ENCODE measurements at places on chromosomes 1 and 21.

DNA sequence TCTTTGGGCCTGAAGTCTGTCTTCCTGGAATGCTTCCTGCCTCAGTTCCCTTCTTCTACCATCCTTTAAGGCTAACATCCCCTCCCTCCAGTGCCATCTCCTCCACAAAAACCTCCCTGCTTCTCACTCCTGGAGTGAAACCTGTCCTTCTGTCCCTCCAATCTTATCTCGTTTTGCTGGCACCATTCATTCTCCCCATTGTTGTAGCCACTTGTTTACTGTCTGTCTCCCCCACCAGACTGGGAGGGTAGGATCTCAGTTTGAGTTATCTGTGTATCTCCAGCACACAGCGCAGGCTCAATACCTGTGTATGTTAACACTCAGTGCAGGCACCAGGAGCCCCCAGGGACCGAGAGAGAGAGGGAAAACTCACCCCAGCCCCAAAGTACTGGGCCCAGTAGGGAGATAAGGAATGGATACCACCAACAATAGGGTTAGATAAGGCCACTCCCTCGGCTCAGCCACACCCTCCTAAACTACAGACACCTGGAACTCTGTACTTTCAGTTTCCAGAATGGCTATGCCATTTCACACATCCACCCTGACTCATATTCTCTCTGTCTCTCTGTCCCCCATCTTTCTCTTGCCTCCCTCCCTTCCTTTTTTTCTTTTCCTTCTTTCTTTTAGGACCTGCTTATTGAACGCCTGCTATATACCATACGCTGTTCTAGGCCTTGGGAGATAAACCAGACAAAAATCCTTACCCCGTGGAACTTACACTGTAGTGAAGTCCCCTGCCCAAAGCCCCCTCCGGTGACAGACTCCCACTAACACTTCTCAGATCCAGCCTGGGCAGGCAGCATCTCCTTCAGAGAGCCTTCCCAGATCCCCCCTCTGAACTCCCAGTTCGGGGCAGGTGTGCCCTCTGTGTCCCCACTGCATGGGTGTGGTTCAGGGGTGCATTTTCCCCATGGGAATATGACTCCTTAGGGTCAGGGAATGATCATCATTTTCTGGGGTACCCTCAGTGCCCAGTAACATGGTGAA, 3.3 kb upstream of the SSBP3 start:
- no peak for ATAC-seq

GRCh38 chr1:42576935-42577334, 81.3 kb upstream of the PPIH start:
- ATAC-seq, result no peak

GRCh38 chr1:179883040-179883744, 1.1 kb downstream of the TOR1AIP1 start:
- ATAC-seq, result no peak

DNA sequence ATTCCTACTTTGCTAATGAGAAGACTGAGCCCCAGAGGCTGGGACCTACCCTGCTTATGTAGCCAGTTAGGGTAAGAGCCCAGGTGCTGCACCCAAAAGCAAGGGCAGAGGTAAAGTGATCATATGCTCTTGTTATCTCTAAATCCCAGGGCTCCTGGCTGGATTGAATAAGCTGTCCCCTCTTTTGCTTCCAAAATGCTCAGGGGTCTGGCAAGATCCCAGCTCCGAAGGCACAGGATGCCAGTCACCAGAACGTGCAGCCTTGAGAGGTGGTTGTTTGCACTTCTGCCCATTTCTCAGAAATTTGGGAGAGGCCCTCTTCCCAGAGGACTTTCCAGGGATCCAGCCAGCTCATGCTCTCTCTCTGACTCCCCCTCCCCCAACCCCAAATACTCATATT, 142.4 kb upstream of the TMEM51 start:
- ATAC-seq, result no peak

DNA sequence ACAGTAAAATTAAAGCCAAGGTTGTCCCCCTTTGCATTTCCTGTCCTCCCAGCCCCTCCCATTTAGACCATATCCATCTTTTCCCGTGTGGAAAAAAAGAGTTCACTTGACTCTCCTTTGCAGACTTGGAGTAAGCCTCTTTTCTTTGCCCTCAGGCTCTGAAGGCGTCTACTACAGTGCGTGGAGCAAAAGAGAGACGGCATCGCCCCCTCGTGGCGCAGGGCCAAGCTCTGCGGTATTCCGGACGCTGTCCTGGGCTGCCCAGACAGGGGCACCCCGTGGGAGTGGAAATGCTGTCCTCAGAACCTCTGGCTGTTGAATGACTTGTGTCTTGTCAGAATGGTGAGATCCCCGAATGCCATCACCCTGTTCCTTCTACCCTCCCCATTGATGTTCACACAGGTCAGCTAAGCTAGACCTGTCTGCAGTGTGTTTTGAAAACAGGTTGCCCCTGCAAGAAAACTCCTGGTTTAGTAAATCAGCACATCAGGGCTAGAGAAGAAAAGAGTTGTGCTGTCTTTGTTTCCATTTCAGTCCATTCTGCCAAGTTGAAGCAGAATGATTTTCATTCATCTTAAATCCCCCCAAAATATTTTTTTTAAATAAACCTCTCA, 12.3 kb upstream of the GJA8 start:
- ATAC-seq, result peak; percentile 92

- peak; percentile 28 for ATAC-seq
These were observed 25.4 kb upstream of the S100A7 start for GRCh38 chr1:153485863-153486262.

- ATAC-seq, result no peak
These were observed 14.6 kb upstream of the GBP4 start for GRCh38 chr1:89213347-89213746.

GRCh38 chr1:38783640-38784229, 75.8 kb downstream of the RRAGC start:
- ATAC-seq, result no peak

DNA sequence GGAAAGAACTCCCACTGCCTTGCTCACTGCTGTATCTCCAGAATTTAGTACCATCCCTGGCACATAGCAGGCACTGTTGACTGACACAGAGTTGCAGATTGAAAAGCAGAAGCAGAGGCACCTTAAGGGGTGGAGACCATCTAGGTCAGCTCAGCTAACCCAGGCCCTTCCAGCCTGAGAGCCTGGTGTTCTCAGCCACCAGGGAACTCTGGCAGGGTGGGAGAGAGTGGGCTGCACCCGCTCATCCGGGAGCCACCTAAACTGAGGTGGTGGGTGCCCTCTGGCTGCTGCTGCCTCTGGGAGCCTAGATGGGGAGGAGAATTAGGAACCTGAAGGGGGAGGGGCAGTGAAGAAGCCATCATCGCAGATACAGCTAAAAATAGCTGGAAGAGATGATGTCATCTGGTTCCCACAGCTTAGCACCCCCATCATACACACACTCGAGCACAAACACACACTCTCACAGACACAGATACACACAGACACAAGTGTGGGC, 1.5 kb upstream of the TSPAN1 start:
- peak; percentile 22 for ATAC-seq

DNA sequence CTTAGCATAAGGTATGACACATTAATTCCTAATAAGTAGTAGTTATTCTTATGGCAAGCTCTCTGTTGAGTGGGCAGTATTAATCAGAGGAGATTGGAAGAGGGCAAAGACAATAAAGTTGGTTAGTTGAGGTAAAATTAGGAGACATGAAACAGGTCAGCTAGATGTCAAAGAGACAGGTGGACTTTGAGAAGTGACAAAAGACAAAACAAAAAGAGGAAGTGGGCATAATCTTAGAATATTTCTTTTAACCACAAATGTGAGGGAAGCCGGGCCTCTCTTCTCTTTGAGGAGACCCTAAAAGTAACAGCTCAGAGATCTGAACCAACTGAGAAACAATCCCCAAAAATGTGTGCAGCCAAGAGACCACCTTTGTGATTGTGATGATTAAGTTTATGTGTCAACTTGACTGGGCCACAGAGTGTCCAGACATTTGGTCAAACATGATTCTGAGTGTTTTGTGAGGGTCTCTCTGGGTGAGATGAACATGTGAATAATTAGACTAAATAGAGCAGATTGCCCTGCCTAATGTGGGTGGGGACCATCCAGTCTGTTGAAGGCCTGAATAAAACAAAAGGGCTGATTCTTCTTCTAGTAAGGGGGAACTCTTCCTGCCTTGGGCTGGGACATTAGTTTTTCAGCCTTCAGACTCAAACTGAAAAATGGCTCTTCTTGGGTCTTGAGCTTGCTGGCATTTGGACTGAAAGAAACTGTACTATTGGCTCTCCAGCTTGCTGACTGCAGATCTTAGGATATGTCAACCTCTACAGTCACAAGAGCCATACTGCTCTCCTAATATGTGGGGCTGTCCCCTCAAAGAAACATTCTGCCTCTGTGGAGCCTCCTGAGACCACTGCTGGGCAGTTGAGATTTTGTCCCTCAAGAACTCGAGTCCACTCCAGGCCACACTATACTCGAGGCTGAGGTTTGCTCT, 40.0 kb downstream of the FCRL5 start:
- no peak for ATAC-seq

DNA sequence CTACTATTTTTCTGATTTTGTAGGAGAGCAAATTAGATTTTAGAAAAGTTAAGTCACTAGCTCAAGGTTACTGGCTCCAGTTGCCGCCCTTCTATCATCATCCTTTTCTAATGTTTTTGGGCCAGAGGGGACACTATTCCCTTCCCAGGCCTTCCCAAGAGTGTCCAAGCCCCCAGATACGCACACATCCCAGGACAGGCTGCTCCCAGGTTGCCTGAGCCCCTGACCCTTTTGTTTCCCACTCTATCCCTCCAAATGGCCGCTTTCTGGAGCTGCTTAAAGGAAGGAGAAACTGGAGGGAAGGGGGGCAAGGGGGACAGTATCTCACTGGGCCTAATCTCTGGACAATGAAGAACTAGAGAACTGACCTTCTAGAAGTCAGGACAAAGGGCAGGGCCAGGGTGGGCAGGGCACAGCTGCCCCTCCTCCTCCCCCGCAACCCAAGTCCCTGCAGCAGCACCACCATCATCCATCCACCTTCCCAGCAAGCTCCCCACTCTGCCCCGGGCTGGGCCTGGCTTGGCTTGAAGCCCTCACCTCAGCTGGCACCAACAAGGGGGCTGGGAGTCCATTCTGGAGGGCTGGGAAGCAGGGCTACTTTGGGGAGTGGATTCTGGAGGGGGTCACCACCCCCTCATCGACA, 1.1 kb upstream of the MAP7D1 start:
- no peak for ATAC-seq

GRCh38 chr1:94646786-94647555, 105.4 kb upstream of the F3 start:
- ATAC-seq, result 0 out of 3 replicates have a peak, but pooled peaks have one; percentile 7

- ATAC-seq, result peak; percentile 98
These were observed 103.8 kb downstream of the BRINP3 start for GRCh38 chr1:190373705-190374336.

DNA sequence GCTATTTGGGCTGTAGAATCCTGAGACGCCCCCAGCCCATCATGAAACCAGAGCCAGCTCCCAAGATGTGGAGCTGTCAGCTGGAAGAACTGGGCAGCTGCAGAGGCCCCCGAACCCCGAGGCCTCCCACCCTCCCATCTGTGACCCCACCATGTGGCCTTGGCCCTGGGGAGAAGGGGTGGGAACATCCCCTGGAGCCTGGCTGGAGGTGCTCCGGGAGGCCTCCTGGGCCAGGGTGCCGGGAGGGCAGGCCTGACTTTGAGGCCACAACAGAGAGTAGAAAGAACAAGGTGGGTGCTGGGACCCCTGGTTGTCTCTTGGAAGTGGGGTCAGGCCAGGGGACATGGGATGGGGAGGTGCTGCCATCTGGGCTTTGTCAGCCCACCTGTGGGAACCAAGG, 6.0 kb upstream of the SMYD3 start:
- ATAC-seq, result no peak

DNA sequence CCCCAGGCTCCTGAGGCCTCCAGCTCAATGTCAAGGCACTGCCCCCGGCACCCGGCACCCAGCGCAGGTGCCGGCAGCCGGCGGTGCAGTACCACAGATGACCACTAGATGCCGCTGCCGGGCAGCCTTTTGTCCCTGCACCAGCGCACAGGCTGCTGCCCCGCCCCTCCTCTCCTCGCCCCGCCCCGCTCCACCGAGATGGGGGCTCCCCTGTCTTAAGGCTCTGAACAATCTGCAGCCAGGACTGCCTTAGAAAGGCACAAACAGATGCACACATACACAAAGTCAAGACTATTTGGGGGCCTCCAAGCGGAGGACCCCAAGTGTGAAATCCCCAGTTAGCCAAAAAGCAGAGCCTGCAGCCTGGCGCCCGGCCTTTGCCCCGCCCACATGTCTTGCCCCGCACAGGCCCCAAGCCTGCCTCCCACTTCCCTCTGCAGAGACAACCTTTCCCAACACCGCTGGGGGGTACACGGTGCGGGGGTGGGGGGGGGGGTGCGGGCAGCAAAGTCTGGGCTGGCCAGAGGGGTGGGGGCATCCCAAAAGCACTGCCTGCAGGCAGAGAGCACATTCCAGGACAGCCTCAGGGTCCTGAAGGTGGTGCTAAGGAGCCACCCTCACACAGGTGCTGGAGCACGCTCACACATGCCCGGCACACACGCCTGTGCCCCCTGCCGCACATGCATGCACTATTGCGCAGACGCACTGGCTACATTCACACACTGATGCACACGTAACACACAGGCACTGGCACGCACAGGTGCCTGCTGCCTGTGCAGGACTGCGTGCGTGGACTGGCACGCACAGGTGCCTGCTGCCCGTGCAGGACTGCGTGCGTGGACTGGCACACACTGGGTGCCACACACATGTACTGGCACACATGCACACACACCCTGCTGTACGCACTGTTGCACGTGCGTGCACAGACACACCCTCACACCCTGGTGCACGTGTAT, 37.1 kb downstream of the ARHGEF16 start:
- peak; percentile 92 for ATAC-seq

GRCh38 chr1:107228704-107229371, 88.0 kb downstream of the NTNG1 start:
- no peak for ATAC-seq

DNA sequence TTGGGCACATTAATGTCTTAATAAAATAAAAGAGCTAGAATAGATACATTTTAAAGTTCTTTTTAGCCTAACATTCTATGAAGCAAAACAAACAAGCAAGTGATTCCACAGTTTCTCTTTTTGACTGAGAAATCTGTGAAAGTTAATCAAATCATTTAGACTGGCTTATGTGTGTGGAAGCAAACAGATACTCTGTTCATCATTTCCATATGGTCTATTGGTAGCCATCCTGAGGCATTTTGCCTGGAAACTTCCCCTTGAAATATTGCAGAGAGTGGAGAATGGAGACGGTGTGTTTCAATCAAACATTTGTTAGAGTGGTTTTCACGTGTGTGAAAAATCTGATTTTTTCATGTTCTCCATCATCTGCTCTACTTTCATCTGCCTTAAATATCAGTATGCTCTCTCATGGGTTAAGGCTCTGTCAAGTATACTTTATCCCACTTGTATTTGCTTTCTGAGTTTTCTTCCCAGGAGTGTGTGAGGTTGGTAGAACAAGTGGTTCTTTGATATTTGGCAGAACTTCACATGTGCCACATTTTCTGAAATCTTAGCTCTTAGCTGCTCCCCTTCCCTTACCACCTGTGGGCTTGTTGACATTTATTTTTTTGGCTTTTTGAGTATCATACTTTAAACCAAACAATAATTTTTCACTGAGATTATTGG, 139.1 kb upstream of the PTGFR start:
- no peak for ATAC-seq

DNA sequence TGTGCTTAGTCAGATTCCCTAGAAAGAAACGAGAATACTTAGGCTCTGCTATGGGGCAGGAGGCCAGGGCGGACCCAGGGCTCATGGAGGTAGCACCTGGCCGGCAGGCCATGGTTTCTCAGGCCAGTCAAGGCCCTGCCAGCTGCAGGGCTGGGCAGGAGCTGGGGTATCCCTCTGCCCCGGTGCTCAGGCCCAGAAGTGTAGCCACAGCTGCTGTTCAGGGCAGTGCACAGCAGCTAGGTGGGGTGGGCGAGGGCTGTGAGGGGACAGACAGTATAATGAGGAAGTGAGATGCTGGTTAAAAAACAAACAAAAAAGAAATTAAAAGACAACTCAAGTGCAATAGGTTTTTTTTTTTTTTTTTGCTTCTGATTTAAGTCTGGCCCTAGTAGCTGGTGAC, 34.0 kb upstream of the EDN2 start:
- ATAC-seq, result no peak
